ENCODE measurements at places on chromosomes 11 and 22.

- no peak overlapping the region for H3K4me3 ChIP-seq
- no peaks in the 10 kb centered on the region for H3K36me3 ChIP-seq
- no peaks in the 10 kb centered on the region for H3K27me3 ChIP-seq
- DNase-seq: no peak
These were observed 29.5 kb downstream of the DIXDC1 start for GRCh38 chr11:111966678-111967077.

GRCh38 chr22:46641811-46642266, 21.7 kb downstream of the GRAMD4 start:
- no peaks in the 10 kb centered on the region for H3K36me3 ChIP-seq
- DNase-seq: no peak
- no peak overlapping the region for H3K27ac ChIP-seq
- no peaks in the 10 kb centered on the region for H3K27me3 ChIP-seq

GRCh38 chr11:41988951-41989572, 529.6 kb upstream of the LRRC4C start:
- H3K27me3 ChIP-seq: no peaks in the 10 kb centered on the region
- no peak for DNase-seq
- H3K27ac ChIP-seq: no peak overlapping the region
- H3K4me1 ChIP-seq: no peaks in the 10 kb centered on the region

- no peak overlapping the region for H3K27ac ChIP-seq
- H3K36me3 ChIP-seq: peaks cover 2% of the 10 kb centered on the region
- no peak overlapping the region for H3K4me3 ChIP-seq
- H3K27me3 ChIP-seq: no peaks in the 10 kb centered on the region
These were observed 101.7 kb downstream of the SGSM3 start for GRCh38 chr22:40472051-40472450.

DNA sequence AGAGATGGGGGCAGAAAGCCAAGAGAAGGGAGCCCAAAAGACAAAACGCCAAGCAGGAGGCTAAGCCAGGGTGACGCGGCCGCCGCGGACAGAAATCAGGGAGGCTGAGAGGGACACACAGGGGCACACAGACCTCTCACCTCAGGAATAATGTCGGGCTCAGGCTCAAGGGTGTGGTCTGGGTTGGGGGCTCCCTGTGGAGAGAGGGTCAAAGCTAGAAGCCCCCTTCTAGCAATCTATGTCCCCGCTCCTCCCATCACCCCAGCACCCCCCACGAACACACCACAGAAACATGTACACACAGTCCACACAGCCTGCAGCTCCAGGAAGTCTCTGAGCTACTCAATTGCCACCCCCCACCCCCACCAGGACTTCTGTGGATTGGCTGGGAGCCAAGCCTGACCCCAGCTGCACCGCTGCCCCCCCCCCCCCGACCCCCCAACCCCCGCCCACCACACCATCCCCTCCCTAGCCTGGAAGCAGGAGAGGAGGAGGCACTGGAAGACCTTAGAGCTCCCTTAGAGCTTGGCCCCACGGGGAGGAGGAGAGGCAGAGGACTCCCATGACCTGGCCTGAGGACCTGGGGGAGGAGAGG, 6.9 kb downstream of the BCL9L start:
- H3K4me3 ChIP-seq: no peak overlapping the region
- DNase-seq: no peak
- H3K36me3 ChIP-seq: peaks cover 18% of the 10 kb centered on the region

DNA sequence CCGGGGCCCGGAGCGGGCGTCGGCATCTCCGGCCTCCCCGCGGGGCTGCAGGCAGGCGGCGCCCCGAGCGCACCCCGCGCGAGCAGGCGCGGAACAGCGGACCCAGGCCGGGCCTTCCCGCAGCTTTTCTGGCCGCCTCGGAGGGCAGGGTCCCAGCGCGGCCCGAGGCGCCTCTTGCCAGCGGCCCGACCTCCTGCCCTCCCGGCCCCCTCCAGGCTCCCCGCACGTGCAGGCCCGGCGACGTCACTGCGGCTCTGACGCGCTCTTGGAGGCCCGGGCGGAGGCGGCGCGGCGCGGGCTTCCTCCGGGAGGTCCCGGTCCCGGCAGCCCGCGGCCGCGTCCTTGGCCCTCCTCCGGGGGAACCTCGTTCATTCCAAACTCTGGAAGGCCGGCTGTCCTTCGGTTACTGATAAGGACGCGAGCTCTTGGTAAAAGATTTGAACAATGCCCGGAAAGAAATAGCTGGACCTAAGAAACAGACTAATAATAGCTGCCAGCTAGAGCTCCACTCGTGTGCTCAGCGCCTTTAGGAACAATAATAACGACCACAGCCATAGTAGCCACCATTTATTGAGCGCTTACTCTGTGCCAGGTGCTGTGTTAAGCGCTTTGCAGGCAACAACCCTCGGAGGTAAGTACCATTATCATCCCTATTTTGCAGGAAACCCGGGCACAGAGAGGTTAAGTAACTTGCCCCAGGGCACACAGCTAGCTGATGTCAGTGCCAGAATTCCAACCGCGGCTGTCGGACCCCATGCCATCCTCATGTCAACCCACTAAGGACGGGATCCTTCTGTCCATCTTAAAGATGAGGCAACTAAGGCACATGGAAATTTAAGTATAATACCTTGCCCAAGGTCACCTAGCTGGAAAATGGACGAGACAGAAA, 39.1 kb upstream of the CREB3L1 start:
- DNase-seq: peak; percentile 51
- H3K27ac ChIP-seq: no peak overlapping the region
- no peaks in the 10 kb centered on the region for H3K27me3 ChIP-seq
- peak overlapping the region; percentile 68 for H3K4me3 ChIP-seq

Measured in trophoblast cell (in vitro differentiated cells and primary cell).